Upper lobe of left lung (tissue), 6 donors: ENCODE measurements at places on chromosomes 5 and 9.

DNA sequence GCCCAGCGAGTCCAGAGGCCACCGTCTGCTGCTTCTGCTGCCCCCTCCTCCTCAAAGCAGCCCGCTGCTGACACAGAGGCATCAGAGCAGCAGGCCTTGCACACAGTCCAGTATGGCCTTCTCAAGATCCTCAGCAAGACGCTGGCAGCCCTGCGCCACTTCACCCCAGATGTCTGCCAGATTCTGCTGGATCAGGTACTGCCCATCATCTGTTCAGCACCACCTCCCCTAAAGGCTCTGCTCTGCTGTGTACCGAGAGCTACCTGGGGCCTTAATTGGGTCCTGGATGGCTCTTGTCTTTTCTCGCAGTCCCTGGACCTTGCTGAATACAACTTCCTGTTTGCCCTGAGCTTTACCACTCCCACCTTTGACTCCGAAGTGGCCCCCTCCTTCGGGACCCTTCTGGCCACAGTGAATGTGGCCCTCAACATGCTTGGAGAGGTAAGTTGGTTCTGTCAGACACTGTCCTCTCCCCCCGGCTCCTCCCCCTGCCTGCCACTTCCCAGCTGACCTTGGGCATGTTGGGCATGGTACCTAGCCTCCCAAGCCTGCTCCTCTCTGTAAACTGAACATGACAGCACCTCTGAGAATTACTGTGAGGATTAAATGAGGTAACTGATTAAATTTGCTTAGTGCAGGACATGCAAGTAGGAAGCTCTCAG lies 22.7 kb downstream of the SH3GLB2 start:
- DNase-seq: no peak

GRCh38 chr5:10315201-10315600 lies 7.5 kb upstream of the CMBL start:
- DNase-seq: no peak

- DNase-seq: no peak
Measured at GRCh38 chr9:71446473-71447411, 321.6 kb downstream of the CEMIP2 start.

DNA sequence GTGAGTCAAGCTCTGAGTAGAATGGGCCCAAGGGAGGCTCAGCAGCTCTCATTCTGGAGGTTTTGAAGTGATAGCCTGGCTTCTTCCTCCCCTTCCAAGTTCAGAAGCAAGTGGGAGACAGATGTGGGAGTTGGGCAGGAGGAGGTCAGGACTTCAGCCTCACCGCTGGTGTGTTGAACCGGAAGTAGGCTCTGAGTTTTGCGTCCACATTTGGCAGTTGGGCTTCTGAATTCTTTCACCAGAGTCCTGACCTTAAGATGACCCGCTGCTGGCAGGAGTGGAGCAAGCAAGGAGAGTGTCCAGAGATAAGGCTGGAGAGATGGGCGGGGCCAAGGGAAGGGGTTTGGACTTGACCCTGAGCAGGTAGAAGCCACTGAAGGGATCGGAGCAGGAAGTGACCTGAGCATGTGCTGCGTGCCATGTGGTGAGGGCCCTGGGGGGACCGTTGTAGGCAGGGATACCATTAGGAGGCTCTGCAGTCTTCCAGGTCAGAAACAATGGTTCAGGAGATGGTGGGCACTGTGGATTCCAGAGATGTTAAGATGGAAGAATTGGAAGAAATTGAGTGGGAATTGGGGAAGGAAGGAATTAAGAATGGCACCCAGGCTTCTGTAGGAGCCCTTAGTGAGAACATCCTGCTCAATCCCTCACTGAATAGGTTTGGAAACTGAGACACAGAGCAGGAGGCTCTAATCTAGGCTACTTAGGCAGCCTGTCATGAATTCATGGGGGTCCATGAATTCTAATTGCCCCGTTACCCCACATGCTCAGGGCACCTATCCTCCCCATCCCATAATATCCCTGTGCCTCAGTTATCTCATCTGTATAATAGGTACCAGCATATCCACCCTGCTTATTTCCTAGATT lies 25.9 kb downstream of the GALNT12 start:
- DNase-seq: no peak

GRCh38 chr9:107342476-107343161 lies 59.5 kb downstream of the RAD23B start:
- no peak for DNase-seq

DNA sequence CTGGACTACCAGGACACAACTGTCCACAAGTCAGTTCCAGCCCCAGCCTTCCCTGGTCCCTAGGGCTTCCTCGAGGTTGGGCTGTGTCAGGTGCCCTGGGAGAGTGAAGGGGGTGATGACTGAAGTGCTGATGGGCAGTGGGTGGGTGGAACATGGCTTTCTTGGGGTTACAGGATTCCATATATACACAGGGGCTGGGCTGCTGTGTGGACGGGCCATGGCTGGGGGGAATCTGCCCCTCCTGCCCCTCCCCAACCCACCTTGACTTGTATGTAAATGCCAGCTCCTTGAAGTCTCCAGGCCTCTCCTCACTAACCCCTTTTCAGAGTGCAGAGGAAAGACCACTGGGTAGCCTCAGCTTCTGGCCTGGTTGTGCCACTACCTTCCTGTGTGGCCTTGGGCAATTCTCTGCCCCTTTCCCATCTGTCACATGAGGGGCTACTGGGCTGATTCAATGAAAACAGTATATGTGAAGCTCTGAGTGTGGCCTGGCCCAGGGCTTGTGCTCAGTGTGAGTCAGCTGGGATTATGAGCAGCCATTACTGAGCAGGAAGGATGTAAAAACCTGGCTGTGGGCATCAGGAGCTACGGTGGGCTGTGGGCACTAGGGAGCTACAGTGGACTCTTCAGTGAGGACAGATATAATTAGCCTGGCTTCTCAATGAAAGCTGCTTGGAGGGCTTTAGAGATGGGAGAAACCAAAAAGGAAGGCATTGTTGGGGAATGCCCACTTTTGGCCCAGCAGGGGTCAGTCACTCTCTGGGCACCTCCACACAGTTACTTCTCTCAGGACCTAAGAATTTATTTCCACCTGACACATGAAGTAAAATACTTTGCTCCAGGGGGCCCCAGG lies 23.3 kb downstream of the PITX1 start:
- no peak for DNase-seq

DNA sequence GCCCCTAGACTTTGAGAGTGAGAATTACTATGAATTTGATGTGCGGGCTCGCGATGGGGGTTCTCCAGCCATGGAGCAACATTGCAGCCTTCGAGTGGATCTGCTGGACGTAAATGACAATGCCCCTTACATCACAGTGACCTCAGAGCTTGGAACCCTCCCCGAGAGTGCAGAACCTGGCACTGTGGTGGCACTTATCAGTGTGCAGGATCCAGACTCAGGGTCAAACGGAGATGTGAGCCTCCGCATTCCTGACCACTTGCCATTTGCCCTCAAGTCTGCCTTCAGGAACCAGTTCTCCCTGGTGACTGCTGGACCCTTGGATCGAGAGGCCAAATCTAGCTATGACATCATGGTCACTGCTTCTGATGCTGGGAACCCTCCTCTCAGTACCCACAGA lies 1.3 kb downstream of the PCDHGC4 start:
- DNase-seq: no peak

DNA sequence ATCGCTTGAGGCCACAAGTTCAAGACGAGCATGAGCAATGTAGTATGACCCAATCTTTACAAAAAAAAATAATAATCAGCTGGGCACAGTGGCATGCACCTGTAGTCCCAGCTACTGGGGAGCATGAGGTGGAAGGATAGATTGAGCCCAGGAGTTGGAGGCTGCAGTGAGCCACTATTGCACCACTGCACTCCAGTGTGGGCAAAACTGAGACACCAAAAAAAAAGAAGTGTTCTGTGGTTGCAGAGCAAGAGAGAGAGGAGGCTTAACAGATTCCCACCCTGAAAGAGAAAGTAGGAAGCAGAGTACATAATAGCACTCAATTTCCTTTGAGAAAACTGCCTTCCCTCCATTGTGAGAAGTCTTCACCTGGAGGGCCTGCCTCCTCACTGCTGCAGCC lies 52.6 kb downstream of the ALDH7A1 start:
- DNase-seq: no peak

- no peak for DNase-seq
Measured at GRCh38 chr5:72871366-72872024, 55.0 kb downstream of the TNPO1 start.

DNA sequence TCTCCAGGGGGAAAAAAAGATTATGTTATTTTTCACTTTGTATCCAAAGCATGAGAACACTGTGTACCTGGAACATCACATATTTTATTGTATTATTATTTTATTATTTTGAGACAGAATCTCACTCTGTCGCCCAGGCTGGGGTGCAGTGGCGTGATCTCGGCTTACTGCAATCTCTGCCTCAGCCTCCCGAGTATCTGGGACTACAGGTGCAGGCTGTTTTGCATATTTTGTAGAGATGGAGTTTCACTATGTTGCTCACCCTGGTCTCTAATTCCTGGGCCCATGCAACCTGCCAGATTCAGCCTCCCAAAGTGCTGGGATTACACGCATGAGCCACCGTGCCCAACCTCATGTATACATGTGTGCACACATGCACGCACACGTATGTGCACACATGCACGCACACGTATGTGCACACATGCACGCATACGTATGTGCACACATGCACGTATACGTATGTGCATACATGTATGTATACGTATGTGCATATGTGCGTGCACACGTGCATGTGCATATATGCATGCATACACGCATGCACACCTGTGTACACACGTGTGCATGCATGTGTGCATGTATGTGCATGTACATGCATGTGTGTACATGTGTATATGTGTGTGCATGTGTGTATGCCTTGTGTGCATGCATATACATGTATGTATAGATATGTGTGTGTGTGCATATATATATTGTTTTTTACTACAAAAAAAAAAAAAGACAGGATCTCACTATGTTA lies 9.5 kb upstream of the UGCG start:
- DNase-seq: no peak

GRCh38 chr5:38753141-38753540 lies 92.7 kb upstream of the OSMR start:
- no peak for DNase-seq

DNA sequence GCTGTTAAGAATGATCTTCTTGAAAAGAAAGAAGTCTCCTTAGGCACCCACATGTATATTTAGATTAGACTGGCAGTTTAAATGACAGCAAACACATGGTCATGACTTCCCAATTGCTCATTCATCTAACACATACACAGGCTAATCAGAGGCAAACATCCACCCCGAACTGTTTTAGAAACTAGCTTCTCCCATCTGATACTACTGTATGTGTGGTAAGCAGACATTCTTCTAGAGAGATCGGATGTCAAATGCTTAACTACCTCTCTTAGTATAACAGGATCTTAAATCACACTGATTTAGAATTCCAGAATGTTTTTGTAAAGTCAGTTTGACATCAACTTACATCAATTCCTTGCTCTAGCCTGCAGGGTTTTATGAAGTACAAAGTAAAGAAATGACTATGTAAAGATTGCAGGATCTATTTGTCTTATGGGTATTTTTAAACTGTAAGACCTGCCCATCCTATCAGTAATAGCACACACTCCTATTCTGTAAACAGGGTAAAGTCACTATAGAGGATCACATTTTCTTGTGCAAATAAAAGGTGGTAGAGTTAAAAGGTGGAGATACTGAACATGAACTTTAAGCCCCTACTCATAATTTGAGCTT lies 239.7 kb downstream of the MLLT3 start:
- DNase-seq: no peak

DNA sequence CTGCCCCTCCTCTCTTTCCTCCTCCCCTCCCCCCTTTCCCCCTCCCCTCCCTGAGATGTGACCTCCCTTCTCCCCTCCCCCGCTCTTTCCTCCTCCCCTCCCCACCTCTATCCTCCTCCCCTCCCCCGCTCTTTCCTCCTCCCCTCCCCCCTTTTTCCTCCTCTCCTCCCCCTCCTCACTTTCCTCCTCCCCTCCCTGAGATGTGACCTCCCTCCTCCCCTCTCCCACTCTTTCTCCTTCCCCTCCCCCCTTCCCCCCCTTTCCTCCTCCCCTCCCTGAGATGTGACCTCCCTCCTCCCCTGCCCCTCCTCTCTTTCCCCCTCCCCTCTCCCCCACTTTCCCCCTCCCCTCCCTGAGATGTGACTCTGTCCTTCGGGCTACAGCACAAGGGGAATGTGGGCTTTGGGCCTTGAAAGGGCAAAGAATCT lies 169.8 kb downstream of the COL23A1 start:
- DNase-seq: no peak

- DNase-seq: no peak
Measured at GRCh38 chr5:66701244-66701643, 105.1 kb downstream of the MAST4 start.

DNA sequence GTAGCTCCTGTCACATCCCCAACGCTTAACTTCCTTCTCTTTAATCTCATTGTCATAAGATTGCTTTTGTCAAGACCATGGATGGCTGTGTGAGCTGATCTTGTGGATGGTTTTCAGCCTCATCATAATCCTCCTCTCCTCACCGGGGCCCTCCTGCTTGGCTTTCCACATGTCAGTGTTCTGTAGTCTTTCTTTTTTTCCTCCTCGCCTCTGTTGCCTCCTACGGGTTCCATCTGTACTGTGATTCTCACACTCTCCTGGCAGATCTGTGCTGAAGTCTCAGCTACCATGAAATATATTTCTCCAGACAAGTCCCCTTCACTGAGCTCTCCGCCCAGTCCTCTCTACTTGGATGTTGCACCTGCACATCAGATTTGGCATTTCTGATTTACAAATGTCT lies 34.9 kb upstream of the FAM120AOS start:
- no peak for DNase-seq

DNA sequence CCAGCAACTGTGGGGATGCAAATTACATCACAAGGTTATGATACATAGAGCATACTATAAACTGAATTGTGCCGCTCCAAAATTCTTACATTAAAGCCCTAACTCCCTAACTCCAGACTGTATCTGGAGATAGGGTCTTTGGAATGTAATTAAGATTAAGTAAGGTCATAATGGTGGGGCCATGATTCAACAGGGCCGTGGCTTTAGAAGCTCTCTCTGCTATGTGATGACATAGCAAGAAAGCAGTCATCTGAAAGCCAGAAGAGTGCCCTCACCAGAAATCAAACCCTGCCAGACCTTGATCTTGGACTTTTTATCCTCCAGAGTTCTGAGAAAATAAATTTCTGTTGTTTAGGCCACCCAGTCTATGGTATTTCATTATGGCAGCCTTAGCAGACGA lies 123.9 kb downstream of the FBXL17 start:
- DNase-seq: no peak
